Ovary (tissue), 10 donors: ENCODE measurements at places on chromosomes 4 and X. TPM values are rescaled to one million over a fixed set of nuclear protein-coding genes. Genes with fewer than 3 reads are reported as not detected.

- H3K27ac ChIP-seq, result no peak within 1 kb of the TSS
- peak within 1 kb of the TSS; percentile 41 for H3K4me3 ChIP-seq
- H3K4me1 ChIP-seq, result peaks cover 2% of the 10 kb centered on the region
- H3K36me3 ChIP-seq, result no peaks in the 10 kb centered on the region
- DNase-seq, result peak; percentile 40
Measured at GRCh38 chr4:36244257-36245082, at the start of gene ARAP2. Gene ARAP2 (minus strand): TSS chr4:36244514. CDS start chr4:36229486, 15,028 bp downstream.

DNA sequence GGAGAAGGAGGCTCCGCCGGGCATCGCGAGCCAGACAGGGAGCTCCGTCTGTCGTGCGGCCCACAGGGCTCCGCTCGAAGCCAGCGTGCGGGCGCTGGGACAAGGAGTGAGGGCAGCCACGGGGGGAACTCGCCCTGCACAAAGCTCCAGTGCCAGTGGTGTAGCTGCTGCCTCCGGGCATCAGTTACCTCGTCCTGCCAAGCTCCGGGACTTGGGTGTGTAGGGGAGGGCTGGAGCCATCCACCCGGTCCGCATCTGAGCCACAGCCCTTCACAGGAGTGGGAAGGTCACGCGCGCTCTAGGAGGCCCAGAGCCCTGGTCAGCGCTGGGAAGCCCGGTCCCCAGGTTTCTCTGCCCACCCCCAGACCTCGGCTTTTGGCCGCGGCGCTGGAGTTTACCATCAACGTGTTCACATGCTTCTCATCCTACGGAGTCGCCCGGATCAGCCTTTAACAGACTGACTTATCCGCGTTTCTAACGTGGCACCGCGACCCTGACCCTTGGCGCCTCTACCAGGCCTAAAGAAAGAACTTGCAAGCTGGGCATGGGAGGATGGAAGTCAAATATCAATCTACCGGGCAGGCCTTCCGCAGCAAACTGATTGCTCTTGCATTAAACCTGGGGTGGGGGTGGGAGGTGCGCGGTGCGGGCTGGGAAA lies 8.4 kb upstream of the PRDM8 start:
- no peak overlapping the region for H3K4me3 ChIP-seq
- H3K27me3 ChIP-seq, result no peaks in the 10 kb centered on the region
- H3K4me1 ChIP-seq, result peaks cover 8% of the 10 kb centered on the region
- no peak overlapping the region for H3K27ac ChIP-seq
- no peak for DNase-seq

DNA sequence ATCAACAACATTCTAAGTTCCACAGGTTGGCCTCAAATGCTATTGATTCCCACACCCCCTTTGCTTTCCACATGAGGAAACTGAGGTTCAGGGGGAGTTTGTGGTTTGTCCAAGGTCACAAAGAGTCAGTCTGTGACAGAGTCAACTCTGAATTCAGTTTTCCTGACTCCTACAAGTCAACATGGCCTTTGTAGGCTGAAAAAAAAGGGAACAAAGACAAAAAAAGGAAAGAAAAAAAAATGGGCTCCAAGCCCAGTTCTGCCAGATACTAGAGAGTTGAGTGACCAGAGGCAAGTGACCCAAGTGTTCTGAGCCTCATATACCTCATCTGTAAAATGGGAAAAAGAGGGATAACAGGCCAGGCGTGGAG lies 16.5 kb upstream of the PIM2 start:
- no peaks in the 10 kb centered on the region for H3K27me3 ChIP-seq
- H3K4me1 ChIP-seq, result no peaks in the 10 kb centered on the region
- no peak overlapping the region for H3K27ac ChIP-seq
- DNase-seq, result no peak
- no peaks in the 10 kb centered on the region for H3K36me3 ChIP-seq

- no peak overlapping the region for H3K27ac ChIP-seq
- H3K27me3 ChIP-seq, result no peaks in the 10 kb centered on the region
- H3K4me3 ChIP-seq, result no peak overlapping the region
- no peaks in the 10 kb centered on the region for H3K36me3 ChIP-seq
- peak; percentile 70 for DNase-seq
Measured at GRCh38 chr4:7392438-7393421, 42.0 kb downstream of the PSAPL1 start.

The LAS1L gene
- 18.2 TPM for total RNA-seq

- H3K36me3 ChIP-seq, result no peaks in the 10 kb centered on the region
- DNase-seq, result no peak
- H3K4me3 ChIP-seq, result no peak overlapping the region
- no peaks in the 10 kb centered on the region for H3K27me3 ChIP-seq
Measured at GRCh38 chrX:16310326-16310725, 143.0 kb downstream of the MAGEB17 start.

The IL2RG gene
- 2.8 TPM for total RNA-seq

DNA sequence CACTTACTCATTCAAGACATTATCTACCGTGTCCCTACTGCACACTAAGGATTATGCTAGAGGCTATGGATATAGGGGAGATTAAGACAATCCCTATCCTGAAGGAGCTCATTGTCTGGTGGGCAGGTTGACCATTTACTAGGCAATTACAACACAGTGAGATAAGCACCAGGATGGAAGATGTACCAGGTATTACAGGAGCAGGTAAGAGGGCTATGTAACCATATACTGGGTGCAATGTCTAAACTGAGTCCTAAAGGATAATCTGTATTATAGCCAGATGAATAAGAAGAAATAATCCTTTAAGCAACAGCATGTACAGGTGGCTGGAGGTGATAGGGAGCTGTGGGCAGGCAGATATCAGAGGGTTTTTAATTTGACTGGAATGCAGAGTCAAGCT lies 113.3 kb upstream of the TBC1D9 start:
- DNase-seq, result no peak
- H3K27me3 ChIP-seq, result no peaks in the 10 kb centered on the region
- no peak overlapping the region for H3K4me3 ChIP-seq
- peaks cover under 1% of the 10 kb centered on the region for H3K4me1 ChIP-seq
- H3K36me3 ChIP-seq, result no peaks in the 10 kb centered on the region
- no peak overlapping the region for H3K27ac ChIP-seq
